ENCODE measurements at places on chromosomes 5 and 9. TPM values are rescaled to one million over a fixed set of nuclear protein-coding genes. Genes with fewer than 3 reads are reported as not detected.

The PCDHA4 gene
- total RNA-seq, result 7.1 TPM

The DDX4 gene
- total RNA-seq, result not detected

The FUT7 gene
- total RNA-seq, result not detected

The IRX1 gene
- total RNA-seq, result 2.9 TPM

The WWC1 gene
- 2.1 TPM for total RNA-seq

The AQP3 gene
- total RNA-seq, result 3.6 TPM
